ENCODE measurements at places on chromosomes 7 and 10.
A peak's percentile ranks its signal among the peaks of the same experiment; 100 is the strongest.

- ATAC-seq: no peak
Measured at GRCh38 chr10:45471531-45472310, 97.7 kb downstream of the ALOX5 start.

- ATAC-seq: no peak
Measured at GRCh38 chr10:20002657-20003056, 186.4 kb downstream of the PLXDC2 start.

GRCh38 chr10:129971381-129972144, 7.5 kb upstream of the EBF3 start:
- peak; percentile 79 for ATAC-seq

DNA sequence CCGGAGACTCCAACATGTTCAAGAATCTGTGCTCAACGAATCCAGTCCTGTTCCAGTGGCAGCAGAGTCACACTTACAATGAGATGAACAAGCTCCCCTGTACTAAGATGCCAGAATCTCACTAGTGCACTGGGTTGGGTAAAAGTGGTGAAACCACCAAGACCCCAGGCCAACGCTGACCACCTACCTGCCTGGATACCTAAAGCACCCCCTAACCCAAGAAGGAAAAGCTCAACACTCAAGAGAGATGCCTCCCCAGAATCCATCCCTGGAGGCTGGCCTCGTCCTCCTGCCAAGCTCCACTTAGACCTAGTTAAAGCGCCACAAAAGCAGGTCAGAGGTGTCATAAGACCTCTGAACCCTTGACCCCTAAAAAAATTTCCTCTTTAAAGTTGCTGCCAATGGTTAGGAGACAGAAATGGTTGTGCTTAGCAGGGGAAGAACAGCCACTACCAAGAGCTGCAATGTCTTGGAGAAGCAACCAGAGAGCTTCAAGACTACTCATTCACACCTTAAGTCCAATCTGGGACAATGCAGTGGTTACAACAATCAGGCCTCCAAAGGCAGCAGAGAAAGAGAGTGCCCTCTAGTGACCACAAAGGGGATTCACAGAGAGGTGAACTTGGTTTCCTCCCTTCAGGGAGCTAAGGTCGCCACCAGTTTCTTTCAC, 94.6 kb upstream of the MACROH2A2 start:
- no peak for ATAC-seq

GRCh38 chr10:60367024-60367423, 22.7 kb downstream of the ANK3 start:
- no peak for ATAC-seq

DNA sequence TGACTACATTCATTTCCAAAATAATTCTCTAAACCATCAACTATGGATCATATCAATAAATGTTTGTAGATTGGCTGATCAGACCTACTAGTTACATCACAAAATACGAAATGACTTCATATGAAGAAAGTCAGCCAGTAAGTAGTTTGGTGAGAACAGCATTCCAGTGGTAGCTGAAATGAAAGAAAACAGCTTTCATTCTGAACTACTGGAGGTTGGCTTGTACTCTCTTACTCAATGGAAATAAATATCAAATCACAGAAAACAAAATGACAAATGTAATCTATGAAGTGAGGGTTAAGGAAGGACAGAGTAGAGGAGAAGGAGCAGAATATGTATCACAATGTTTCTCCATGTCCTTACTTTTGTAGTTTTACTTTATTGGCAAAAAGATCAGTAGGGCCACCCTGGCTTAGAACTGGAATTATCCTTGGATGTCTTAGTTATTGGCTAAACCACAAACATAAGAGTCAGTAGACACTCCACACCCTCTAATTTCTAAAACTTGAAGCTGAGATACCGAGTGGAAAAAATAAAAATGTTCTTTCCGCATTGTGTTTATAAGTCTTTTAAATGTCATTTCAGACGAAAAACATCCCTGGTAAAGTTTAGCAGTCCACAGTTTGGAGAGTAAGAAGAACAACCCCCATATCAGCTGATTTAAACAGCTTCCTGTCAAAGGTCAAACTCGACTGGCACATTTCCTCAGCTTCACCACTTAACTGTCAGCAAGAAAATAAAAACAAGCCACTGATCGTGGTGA, 74.0 kb upstream of the DGKI start:
- ATAC-seq: peak; percentile 66

DNA sequence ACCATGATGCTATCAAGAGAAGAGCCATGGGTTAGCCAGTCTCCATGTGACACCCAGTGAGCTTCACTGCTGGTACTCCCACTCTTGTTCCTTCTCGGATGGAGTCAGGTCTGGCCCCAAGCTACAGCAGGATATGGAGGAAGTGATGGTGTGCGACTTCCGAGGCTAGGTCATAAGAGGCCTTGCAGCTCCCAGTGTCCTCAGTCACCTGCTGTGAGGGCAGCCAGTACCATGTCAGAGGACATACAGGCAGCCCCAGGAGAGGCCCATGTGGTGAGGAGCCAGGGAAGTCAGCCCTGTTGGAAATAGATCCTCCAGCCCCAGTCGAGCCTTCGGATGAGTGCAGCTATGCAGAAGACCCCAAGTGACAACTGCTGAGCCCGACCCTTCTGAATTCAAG, 237.0 kb downstream of the EBF3 start:
- ATAC-seq: no peak

DNA sequence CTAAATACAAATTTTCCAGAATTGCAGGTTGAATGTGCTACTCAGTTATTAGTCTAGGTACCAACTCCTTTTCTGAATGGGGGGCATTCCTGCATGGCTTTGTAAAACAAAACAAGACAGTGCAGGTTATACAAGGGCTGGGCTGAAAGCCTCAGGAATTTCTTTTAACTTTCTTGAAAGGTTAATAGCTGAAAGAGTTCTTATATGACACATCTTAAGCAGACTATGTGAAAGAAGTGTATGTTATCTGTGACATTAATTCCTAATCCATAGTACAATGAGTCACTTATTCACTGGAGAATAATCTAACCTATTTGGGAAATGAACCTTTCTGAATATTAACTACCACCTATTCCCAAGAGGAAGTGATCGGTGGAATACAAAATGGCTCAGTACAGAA, 115.6 kb upstream of the FAM133B start:
- ATAC-seq: no peak

GRCh38 chr7:102302025-102302424, 15.4 kb downstream of the SH2B2 start:
- no peak for ATAC-seq

GRCh38 chr7:89908736-89909135, 245.5 kb upstream of the STEAP1 start:
- ATAC-seq: no peak
